ENCODE measurements at places on chromosomes 2 and 18.

- no peak for DNase-seq
These were observed 290.2 kb downstream of the SOX11 start for GRCh38 chr2:5982193-5982902.

- DNase-seq, result peak; percentile 66
These were observed 1.2 kb upstream of the UGT1A5 start for GRCh38 chr2:233711312-233712008.

- no peak for DNase-seq
These were observed 46.3 kb upstream of the SLC39A10 start for GRCh38 chr2:195610717-195611116.

DNA sequence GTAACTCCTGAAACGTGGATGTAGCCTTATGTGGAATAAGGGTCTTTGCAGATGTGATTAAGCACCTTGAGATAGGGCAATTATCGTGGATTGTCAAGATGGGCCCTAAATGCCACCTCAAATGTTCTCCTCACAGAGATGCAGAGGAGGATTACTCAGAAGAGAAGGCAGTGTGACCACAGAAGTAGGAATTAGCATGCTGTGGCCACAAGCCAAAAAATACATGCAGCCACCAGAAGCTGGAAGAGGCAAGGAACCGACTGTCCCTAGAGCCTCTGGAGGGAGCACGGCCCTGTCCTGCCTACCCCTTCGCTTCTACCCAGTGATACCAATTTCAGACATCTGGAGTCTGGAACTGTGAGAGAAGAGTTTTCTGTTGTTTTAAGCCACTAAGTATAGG lies 47.3 kb upstream of the MGAT5 start:
- DNase-seq, result no peak

GRCh38 chr2:226795281-226796011 lies 4.2 kb downstream of the IRS1 start:
- no peak for DNase-seq

DNA sequence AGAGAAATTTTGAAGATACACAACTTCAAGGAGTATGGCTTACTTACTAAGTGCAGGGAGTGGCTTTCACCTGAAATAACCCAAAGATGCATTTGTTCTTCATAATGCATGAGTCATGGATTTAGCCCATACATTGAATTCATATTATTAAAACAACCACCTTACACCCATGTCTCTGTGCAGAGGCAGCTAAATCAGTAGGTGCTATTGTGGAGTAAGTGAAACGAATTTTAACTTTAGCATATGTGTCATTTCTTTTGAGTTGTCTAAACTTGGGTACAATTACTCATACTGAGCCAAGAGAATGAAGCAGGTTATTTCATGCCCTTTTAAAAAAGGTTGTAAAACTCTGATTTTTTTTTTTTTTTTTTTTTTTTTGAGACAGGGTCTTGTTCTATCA lies 11.0 kb upstream of the ANKRD29 start:
- DNase-seq, result no peak

GRCh38 chr2:85867556-85868292 lies 21.1 kb downstream of the ST3GAL5 start:
- no peak for DNase-seq

DNA sequence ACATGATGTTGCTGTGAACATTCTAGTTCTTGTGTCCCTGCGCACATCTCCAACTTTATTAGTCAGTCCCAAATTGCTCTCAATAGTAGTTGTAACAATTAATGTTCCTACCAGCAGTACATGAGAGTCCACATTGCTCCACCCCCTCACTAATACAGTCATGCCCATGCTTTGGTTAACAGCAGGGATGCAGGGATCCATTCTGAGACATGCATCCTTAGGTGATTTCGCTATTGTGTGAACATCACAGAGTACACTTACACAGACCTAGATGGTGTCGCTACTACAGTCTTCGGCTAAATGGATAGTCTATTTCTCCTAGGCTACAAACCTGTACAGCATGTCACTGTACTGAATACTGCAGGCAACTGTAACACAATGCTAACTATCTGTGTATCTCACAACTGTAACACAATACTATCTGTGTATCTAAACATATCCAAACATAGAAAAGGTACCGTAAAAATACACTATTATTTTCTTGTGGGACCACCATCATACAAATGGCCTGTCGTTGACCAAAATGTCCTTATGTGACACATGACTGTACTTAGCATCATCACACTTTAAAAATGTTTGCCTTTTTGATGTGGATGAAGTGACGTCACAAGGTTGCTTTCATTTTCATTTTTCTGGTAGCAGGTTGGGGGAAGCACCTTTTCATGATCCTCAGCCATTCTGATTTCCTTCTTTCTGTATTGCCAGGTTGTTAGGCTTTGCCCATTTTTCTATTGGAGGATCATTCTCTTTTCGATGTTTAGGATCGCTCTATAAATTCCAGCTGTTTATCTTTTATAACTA lies 82.9 kb upstream of the RNF152 start:
- no peak for DNase-seq

GRCh38 chr2:20250436-20250835 lies 25.5 kb upstream of the SDC1 start:
- DNase-seq, result no peak

- DNase-seq, result no peak
These were observed 202.2 kb downstream of the TNS1 start for GRCh38 chr2:217800433-217801114.

GRCh38 chr2:63444565-63445288 lies 143.6 kb downstream of the WDPCP start:
- DNase-seq, result no peak

DNA sequence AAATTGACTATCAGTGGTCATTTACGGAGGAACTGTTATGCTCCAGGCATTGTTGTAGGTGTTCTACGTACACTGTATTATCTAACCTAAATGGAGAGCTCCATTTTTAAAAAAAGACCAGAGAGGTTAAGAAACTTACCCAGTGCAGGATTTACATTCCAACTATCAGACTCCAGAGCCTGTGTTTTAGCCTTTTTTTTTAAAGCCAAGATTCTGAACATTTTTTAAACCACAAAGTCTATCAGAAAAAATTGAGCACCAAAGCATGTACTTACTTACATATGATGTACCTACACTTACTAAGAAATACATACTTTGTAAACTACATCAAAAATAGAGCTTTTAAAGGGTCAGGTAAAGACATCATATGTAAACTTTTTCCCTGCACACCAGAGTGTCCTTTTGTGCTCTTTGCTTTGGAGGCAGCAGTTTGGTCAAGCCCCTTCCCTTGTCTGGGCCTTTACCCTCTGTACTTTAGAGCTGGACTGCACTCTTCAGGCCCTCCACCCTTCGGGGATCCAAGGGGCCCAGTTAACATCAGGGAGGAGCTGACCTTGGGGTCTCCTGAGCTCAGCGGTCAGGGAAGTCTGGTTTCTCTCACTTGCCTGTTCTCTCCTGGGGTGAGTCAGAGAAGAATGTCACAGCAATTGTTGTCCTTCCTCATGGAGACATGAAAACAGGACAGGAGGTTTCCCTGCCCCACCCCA lies 58.4 kb downstream of the ITGB1BP1 start:
- DNase-seq, result no peak

GRCh38 chr2:25632396-25632795 lies 41.0 kb downstream of the DTNB start:
- DNase-seq, result no peak

DNA sequence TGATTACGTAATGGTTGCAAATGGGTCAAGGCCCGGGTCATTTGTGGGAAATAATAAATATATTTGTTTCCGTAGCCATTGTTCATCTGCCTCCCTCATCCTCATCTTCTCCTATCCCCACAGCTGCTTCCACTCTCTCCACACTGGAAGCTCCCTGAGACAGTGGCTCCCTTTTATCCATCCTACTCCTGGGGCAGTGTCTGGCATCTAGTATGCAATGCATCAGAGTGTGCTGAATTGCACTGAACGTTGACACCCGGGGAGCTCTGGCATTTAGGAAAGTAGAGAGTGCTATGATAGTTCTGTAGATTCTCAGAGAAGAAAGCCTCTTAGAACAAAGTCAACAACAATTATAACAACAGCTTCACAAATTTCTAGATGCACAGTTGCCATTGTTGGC lies 45.5 kb upstream of the NAB1 start:
- DNase-seq, result no peak

DNA sequence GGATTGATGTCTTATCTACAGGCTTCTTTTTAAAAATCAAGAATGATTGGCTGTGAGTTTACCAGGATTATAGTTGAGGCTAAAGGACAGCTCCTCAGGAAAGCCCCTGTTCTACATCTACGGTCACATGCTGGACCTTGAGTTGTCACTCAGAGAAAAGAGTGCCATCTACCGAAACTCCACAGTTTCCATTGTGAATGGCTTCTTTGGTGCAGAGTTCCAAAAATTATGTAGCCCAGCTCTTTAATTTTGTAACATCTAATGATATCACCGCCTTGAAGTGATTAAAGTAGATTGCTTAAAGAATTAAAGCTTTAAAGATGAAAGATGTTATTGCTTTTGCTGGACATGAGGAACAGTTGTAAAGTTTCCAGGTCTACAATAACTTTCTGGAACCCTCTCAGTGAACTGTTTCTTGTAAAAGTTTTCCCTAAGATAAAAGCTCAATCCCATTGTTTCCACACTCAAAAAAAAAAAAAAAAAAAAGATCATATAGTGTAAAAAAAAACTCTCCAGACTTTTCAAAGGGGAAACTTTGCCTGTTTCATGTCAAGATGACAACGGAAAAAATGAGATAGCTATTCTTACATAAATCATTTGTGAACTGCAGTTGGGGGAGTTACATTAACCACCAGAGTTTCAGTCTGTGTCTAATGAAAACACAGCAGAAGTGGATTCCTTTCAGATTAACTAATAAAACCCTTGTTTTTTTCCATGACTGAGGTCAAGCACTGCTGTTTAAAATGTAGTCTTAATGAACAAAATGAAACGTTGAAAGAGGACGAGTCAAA lies 4.3 kb downstream of the COL3A1 start:
- no peak for DNase-seq

DNA sequence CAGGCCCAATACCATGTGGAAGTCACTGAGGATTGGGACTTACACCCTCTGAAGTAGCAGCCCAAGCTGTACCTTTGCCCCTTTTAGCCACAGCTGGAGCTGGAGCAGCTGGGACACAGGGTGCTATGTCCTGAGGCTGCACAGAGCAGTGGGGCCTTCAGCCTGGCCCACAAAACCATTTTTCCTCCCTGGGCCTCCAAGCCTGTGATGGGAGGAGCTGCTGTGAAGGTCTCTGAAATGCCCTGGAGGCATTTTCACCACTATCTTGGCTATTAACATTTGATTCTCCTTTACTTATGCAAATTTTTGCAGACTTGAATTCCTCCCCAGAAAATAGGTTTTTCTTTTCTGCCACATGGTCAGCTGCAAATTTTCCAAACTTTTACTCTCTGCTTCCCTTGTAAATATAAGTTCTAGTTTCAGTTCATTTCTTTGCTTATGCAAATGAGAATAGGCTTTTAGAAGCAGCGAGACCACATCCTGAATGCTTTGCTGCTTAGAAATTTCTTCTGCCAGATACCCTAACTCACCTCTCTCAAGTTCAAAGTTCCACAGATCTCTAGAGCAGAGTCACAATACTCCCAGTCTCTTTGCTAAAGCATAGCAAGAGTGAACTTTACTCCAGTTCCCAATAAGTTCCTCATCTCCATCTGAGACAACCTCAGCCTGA lies 213.8 kb upstream of the MGAT5 start:
- no peak for DNase-seq

- DNase-seq, result no peak
These were observed 291.0 kb downstream of the CALCRL start for GRCh38 chr2:187157046-187157445.

DNA sequence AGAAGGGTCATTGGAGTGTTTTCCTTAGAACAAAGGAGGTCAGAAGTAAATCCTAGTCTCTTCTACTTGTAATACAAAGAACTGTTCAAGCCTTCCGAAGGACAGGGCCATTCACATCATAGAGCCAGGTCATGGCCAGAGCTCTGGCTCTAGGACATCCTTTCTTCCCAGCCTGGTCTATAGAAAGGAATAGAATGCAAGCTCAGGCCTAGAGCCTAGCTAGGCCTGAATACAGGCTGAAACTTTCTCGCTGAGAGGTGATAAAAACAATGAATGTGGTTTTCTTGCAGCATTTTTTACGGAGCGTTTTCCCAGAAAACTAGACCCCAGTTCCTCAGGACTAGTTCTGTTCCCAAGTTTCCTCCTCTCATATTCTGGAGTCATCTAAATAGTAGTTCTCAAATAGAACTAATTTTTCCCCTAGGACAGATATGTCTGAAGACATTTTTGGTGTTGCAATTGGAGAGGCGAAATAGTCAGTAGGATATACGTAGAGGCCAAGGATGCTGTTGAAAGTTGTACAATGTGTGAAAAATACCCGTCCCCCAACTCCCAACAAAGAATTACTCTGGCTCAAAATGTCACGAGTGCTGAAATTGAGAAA lies 6.8 kb downstream of the UGT1A6 start:
- DNase-seq, result no peak

DNA sequence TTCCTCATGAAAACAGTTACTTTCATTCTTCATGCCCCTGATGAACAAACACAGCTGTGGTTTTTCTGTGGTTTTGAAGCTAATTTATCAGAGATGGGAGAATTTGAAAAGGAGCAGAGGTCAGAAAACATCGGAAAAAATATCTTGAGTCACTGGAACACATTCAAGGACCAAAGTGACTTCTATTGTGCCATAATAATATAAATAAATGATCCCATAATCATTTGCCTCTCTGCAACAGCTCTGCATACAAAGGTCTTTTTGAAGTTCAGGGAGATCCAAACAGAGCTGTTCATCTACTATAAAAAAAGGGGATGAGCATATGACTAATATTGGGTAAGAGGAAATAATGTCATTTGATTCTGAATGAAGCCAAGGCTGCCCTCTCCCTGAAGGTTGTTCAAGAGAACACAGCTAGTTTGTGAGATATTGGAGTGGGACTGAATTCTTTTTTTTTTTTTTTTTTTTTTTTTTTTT lies 201.3 kb upstream of the GALNT5 start:
- peak; percentile 13 for DNase-seq

DNA sequence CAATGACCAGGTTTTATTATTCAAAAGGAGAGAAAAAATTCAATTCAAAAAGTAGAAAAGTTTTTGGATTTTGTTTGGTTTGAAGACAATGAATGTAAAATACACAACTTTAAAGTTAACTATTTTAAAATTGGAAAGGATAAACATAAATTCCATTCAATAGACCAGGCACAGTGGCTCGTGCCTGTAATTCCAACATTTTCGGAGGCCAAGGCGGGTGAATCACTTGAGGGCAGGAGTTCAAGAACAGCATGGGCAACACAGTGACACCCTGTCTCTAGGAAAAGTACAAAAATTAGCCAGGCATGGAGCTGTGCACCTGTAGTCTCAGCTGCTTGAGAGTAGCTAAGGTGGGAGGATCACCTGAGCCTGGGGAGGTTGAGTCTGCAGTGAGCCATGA lies 54.7 kb downstream of the SCN9A start:
- no peak for DNase-seq

- no peak for DNase-seq
These were observed 217.7 kb upstream of the SMAD7 start for GRCh38 chr18:49168281-49168985.

- DNase-seq, result no peak
These were observed 279.2 kb downstream of the CYRIA start for GRCh38 chr2:16386431-16386830.

- DNase-seq, result no peak
These were observed 79.5 kb downstream of the TMEM163 start for GRCh38 chr2:134639265-134639664.

Data from right lung (tissue), 10 donors.